ENCODE measurements at places on chromosomes 7 and 10.

DNA sequence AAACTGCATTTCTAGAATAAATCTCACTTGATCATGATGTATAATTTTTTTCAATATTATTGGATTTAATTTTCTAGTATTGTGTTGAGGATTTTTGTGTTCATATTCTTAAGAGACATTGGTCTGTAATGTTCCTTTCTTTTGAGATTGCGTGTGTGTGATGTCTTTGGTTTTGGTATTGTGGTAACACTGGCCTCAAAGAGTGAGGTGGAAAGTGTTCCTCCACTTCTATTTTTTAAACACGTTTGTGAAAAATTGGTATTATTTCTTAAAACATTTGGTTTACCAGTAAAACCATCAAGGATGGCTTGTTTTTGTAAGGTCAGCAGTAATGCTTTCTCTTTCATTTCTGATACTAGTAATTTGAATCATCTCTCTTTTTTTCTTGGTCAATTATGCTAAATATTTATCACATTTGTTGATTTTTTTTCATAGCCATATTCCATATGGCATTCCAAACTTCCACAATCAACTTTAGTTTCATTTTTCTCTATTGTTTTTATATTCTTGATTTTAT, 290.2 kb upstream of the CDC14C start:
- no peak for DNase-seq

DNA sequence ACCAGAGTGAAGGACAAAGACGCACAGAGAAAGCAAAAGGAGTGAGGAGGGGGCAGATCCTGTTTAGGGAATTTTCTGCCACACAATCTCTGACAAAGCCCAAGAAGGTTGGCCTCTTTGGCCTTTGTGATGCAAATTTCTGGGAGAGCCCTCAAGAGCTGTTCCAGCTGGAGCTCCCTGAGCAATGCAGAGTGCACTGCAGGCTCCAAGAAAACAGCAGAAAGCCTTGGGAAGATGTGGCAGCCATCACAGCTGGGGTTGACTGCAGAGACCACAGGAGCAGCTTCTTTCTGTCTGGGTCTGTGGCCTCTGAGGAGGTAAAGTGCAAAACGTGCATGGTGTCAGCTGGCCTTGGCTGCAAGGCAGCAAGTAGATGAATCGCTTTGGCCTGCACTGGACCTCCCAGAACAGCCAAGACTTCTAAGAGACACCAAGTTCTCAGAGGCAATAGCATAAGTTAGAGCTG, 200.2 kb downstream of the ELMO1 start:
- DNase-seq: no peak

- no peak for DNase-seq
Measured at GRCh38 chr10:113323985-113324384, 228.9 kb upstream of the HABP2 start.

GRCh38 chr7:80830010-80830409, 88.8 kb downstream of the SEMA3C start:
- DNase-seq: no peak

GRCh38 chr7:88347090-88347489, 40.4 kb upstream of the STEAP4 start:
- DNase-seq: no peak

DNA sequence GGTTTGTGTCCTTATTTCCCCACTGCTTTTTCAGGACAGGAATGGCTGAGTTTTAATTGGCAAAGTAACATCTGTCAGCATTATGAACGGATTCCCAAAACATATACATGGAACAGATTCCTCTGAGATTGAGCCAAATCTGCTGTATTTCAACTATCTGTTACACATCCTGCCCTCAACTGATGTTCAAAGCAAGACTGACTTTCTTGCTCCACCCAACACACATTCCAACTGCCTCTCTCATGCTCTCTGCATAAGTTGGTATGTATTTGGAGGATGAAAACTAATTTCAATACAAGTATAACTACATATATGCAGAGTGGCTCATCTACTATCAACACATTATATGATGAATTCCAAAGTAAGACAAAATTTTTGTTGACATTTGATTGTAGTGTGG, 342.2 kb downstream of the GATA3 start:
- no peak for DNase-seq

GRCh38 chr10:1331560-1331959, 275.4 kb downstream of the WDR37 start:
- DNase-seq: no peak

GRCh38 chr7:154259396-154259795, 207.2 kb downstream of the DPP6 start:
- no peak for DNase-seq

DNA sequence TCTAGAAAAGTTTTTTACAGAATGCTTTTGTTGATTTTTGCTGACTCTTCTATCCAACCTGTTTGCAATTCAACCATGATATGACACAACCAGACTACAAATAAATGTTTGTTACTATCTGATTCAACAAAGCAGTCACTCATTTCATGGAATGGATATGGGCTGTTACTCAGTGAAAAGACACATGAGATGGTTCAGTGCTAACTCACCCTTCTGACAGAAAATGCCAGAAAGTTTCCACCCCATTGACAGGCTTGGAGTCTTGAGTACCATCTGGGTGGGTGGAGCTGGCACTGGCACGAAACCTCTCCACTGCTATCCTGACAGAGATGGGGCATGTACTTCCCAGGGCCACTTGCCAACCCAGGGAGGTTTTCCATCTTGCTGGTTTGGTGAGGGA, 39.5 kb downstream of the RBM28 start:
- DNase-seq: no peak

DNA sequence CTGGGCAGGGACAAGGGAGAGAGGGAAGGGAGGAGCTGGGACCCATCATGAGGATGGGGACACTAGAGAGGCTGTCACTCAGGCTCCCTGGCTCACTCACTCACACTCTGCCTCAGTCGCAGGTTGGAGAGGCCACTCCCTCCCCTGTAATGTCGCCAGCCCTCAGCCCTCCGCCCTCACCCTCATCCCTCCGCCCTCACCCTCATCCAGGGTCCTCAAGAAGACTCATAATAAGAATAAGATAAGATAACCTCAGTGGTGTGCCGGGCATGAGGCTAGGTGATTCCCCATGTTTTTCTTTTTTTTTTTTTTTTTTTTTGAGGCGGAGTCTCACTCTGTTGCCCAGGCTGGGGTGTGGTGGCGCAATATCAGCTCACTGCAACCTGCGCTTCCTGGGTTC, 92.2 kb downstream of the GTF2IRD1 start:
- no peak for DNase-seq

DNA sequence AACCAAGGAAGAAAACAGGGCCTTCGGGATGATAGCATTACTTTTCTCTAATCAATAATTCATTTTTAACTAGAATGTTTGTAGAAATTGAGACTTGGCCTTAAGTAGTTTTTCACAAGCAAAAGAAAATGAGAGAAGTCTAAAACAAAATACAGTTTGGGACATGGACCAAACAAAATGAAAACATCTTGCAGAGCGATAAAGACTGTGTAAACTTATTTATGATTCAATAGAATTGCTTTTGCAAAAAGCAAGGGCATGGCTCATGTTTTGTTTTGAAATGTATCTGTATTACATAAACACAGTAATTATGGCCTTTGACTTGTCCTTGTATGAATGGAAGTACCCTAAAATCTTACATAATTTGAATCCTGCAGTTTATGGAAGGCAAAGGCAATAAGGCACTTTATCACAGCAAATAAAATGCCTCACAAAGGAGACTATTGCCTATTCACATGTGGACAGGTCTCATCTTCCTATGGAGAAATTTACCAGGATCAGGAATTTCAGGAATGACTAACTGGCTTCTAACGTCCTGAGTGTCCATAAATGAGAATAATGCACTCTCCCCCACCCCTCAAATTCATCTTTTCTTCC, 295.2 kb downstream of the PTEN start:
- no peak for DNase-seq

- peak; percentile 6 for DNase-seq
Measured at GRCh38 chr7:102426268-102427018, 6.9 kb upstream of the ORAI2 start.

DNA sequence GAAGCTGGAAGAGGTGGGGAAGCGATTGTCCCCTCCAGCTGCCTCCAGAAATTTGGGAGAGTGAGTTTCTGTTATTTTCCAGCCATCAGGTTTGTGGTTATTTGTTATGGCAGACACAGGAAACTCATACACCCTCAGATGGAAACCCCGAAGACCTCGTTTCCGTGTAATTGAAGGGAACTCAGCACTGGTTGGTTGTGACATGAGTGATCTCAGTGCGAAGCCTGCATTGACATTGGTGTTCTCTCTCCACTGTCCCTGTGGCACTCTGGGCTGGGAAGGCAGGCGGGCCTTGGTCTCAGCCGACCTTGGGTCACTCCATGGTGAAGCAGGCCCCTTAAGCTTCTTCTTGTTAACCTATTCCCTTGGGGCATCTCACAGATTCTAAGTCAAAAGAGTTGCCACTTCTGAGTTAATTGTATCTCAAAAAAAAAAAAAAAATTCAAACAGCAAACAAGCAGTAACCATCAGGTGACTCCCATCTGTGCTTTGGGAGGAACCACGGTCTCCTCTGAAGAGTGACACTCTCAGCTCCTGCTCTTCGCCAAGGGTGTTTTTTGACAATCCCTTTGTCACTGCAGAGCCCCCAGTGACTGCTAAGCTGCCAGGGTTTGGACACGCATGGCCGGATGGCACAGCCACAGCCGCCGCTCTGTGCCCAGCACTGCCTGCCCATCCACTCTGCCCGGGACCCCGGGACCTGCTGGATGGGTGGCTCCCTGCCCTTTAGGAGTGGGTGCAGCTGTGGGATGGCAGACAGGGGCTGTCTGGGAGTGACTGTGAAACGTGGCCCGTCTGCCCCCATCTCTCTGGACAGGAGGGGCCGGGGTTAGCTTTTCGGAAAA, 233.6 kb downstream of the PRPF18 start:
- no peak for DNase-seq

DNA sequence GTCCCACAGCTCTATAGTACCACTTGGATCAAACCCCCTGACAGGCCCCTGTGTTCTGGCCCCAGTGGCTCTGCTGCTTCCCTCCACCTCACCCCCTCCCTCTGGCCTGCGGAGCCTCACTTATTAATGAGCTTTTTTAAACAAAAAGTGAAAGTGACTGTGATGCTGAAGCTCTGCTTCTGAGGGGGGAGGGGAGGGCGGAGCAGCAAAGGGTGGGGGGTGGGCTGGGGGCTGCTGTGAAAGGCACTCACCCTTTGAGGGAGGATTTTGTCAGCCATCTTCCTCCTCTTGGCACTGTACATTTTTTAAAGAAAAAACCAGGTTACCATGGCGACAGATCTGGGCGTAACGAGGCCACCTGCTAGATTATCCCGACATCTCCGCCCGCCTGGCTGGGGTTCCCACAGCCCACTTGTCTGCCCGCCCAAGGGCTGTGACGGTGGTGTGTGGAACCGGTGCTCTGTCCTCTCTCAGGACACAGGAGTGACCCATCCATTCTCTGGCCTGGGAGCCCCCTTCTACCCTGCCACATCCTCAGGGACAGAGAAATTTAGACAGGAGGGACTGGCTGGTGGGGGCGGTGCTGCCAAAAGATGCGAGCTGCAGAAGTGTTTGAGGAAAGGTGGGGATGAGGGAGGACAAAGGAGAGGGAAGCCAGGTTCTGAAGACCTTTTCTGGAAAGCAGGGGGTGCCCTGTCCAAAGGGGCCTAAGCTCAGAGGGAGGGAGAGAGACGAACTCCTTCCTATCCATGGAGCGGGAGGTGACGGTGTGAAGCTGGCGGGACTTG, 4.9 kb downstream of the SMARCD3 start:
- no peak for DNase-seq

DNA sequence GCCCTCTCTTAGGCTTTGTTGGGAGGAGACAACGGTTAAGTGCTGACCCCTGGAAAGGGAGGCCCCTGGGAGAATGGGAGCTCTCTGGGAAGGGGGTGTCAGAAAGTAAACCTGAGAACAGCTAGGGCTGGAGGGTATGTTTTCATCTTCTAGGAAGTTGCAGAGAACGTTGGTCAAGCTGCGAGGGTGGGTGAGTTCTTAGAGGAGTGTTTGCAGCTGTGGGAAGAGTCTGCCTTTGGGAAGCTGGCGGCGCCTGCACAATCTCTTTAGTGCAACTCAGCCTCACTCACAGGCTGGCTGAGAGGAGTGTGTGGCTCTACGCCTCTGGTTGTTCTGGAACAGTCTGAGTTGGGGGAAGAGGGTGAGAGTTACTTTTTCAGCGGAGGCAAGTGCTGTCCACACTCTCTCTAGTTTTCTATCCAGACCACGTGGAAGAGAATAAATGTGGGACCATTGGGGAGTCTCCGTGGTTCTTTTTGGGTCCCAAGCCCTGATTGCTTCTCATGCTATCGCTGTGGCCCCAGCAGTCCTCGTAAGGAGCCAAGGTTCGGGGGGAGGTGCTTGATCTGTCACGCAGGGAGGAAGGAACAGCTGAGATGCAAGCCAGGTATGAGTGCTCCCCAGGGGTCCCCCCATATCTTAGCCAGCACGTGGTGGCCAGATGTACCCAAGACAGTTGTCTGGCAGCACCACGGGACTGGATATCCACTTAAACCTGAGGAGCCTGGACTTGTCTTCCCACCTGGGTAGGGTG, 237.2 kb downstream of the BUB3 start:
- no peak for DNase-seq

DNA sequence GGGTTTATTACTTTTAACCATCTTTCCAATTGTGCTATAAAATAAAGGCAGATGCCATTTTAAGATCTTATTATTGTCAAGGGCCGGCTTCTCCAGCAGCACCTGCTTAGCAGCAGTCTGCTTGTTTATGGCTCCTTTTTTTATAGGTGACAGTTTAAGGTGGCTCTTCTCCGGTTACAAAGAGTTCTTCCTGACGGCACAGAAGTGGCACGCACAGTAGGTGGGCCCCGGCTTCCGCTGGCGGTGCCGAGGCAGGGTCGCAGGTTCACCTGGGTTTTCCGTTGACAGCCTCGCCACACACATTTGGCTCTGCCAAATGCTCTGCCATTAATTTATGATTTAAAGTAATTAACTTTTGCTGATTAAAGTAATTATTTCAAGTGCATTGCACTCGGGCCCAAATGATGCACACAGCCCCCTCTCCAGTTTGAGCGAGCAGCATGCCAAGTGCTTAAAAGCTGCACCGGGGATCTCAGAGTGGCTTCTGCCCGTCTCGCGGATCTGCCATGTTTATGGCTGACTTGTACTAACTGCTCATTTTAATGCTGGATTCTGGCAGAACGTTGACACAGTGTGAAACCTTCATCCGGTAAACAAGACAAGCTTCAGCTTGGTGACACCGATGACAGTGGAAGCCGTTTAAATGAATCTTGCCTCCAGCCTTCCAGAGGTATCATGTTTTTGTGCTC, 355.1 kb upstream of the MKI67 start:
- DNase-seq: no peak

DNA sequence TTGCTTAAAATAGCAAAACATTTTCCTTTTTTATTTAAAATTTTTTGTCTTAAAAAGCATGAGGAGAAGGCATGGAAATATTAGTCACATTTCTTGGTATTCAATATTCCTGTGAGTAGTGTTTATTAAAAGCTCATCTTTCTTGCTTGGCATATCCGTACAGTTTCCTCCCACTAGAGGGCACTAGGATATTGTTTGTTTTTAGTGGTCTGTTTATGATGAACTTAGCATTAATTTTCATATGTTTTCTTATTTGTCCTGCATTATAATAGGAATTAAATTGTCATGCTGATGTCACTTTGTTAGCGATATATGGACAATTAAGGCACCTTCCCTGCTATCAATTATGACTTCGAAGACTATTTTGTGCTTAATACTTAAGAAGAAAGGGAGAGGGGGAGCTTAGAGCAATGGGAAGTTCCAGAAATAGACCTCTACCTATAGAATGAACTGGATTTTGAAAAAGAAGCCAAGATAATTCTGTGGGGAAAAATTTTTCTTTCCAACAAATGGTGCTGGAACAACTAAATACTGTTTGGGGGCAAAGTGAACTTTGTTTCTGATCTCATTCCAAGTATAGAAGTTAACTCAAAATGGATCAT, 91.0 kb upstream of the STRIP2 start:
- no peak for DNase-seq

- DNase-seq: no peak
Measured at GRCh38 chr10:70540089-70540788, 61.7 kb downstream of the PALD1 start.

- no peak for DNase-seq
Measured at GRCh38 chr7:81845744-81846241, 75.9 kb upstream of the HGF start.

Data from substantia nigra (tissue), 51 donors.